ENCODE measurements at places on chromosomes 12 and 14.
A peak's percentile ranks its signal among the peaks of the same experiment; 100 is the strongest.

DNA sequence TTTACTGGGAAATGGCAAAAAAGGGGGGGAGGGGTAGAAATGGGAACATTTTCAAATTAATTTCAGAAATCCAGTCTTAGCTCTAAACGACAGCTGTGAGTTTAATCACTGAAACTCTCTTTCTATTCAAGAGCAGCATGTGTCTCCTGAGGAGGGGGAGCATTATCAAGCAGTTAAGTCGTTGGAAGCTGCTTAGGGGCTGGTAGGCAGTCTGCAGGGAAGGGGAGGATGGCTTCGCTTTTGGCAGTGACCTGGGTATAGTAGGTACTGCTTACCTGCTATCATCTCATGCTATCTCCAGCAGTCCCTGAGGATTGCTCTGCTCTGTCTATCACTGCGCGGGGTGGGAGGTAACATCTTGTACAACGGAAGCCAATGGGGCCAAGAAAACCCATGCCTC lies 567.4 kb downstream of the NRXN3 start:
- no peak for DNase-seq

DNA sequence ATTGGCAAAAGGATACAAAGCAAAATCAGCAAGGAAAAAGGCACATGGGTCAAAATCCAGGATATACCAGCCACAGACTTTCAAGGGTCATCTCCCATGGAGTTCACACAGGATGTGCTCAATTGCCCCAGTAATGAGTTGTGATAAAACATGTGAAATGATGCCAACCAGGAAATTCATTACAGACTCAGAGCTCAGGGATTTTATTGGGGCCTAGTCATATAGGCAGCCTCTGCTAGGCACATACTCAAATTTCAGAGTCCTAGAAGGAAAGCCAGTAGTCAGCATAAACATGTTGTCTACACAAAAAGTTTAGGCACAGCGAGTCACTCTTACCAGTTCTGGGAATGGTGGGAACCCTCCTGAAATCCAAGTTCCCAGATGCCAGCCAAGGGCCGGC lies 64.4 kb upstream of the OSBPL8 start:
- DNase-seq = no peak

DNA sequence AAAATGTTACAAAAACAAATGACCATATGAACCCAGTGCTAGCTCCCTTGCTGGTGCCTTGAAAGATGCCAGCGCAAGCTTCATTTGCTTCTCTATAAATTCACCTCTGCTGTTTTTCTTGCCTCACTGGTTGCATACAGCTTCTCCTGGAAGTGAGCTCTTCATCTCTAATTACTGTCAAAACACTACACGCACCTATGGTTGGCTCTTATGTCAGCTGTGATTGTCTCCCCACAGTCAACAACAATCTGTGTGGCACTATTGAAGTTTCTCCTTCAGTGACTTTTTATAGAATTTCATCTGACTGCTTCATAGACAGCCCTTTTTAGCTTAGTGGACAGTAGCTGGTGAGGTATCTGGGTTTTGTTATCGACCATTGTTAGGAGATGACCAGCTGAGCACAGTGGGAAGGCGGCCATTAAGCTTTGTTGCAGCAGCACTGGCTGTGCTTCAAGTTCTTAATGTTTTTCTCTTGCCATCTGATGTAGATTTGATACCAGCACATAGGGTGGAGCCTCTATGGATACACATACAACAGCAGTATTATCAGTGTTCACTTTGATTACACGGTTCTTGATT lies 131.8 kb downstream of the KITLG start:
- DNase-seq = no peak

GRCh38 chr12:75814851-75815754 lies 216.5 kb downstream of the PHLDA1 start:
- no peak for DNase-seq

GRCh38 chr12:65004270-65004669 lies 116.8 kb downstream of the WIF1 start:
- no peak for DNase-seq

DNA sequence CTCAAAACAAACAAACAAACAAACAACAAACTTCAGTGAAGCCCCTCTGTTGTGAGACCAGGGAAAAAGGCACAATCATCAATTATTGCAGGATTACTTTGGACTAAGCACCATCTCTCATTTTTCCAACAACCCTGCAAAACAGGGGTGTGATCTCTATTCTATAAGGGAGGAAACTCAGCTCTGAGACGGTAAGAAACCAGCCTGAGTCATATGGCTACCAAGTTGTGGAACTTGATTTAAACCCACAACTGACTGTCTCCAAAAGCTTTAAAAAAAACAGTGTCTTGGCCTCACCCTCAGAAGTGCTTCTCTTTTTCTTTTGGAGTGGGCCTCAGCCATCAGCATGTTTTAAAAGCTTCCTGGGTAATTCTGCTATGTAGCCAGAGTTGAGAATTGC lies 49.8 kb downstream of the RIN3 start:
- no peak for DNase-seq

DNA sequence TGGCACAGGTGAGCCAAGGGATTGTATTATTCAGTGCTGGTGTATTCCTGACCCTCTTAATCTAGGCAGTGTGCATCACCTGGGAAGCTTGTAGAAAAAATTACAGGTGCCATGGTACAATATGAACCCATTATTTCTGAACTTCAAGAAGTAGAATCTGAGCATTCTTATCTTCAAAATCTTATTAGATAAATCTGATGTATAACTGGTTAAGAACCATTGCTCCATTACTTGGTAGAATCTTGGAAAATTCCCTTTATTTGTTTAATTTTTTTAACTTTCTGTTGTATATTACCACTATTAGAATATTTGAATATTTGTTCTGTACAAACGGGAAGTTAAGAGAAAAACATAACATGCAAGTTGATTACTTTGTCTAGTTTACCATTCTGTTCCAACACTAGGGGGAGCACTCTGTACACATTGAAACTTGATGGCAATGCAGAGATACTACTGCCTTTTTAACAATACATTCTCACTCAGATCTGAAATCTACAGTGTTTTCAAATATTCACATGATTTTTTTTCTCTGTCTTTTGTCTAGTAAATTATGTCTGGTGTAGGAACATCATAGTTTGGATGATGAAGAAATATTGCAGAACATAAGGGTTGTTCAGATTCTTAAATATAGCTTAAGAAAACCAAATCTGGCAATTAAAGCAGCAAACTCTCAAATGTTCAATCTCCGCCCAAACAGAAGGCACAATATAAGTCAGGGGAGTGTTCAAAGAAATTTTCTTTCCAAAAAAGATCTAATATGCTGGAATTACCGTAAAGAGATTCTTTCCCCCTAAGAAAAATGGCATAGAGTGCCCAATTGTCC lies 196.6 kb downstream of the PCNX1 start:
- peak; percentile 23 for DNase-seq

GRCh38 chr14:102882226-102882906 lies 40.1 kb upstream of the AMN start:
- no peak for DNase-seq

DNA sequence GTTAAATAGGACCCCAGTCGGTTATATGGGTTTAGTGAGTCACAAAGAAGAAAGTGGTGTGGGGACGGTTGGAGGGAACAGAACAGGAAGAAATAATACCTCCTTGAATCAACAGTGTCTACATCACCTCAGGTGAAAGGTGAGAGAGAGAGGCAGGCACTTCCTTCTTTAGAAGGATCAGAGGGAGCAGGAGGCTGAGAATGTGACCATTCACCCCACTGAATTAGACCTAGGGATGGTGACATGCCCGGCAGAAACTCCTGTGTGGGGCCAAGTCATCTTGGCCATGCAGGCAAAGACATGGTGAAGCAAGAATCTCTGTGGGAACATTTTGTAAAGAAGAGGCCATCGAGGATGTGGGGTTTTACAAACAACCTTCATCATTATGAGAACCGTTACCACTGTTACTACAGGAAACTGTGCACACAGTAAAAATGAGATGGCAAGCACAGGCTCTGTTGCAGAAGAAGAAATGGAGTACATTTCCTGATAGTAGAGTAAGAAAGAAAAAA lies 1196.9 kb downstream of the VRK1 start:
- DNase-seq = no peak

GRCh38 chr12:22014041-22014782 lies 31.8 kb upstream of the CMAS start:
- no peak for DNase-seq

- DNase-seq = no peak
Measured at GRCh38 chr12:31742891-31743290, 14.1 kb upstream of the AMN1 start.

GRCh38 chr12:29599381-29599780 lies 101.9 kb upstream of the OVCH1 start:
- no peak for DNase-seq

DNA sequence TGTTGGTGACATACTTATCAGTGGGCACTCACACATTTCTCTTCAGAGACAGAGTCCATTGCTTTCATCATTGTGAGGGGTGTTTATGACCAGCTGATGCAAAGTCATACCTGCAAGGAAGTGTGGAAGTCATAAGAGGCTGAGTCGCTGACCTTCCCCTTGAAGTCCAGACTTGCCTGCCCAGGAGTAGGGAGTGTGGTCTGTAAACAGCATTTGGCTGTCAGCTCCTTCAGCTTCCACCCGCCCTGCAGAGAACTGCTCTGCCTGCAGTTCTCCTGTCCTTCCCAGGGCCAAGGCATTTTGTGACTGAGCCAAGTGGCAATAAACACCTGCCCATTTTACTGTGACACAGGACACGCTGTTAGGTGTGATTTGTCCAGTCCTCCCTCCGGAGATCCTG lies 801.3 kb downstream of the BCL11B start:
- DNase-seq = no peak

DNA sequence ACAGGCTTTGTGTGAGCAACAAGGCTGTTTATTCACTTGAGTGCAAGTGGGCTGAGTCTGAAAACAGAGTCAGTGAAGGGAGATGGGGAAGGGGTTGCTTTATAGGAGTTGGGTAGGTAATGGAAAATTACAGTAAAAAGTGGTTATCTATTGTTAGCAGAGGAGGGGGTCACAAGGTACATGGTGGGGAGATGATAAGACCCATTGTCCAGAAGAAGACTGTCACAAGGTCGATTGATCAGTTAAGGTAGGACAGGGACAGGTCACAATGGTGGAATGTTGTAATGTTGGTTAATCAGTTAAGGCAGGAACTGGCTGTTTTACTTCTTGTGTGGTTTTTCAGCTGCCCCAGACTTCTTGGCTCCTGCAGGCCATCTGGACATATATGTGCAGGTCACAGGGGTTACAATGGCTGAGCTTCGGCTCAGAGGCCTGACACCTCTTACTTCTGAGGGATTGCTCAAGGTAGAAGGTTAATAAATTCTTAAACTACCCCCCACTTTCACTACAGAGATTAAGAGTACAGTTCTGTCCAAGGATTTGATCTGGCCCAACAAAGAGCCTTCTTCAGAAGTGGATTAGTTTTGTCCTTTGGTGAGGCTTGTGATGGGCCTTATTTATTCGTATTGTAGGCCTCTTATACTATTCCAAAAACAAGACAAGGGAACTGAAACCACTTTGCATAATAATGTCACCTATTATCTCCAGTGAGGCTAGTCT lies 13.8 kb upstream of the DHRS4 start:
- no peak for DNase-seq

GRCh38 chr12:124453419-124454351 lies 113.7 kb downstream of the NCOR2 start:
- DNase-seq = no peak

DNA sequence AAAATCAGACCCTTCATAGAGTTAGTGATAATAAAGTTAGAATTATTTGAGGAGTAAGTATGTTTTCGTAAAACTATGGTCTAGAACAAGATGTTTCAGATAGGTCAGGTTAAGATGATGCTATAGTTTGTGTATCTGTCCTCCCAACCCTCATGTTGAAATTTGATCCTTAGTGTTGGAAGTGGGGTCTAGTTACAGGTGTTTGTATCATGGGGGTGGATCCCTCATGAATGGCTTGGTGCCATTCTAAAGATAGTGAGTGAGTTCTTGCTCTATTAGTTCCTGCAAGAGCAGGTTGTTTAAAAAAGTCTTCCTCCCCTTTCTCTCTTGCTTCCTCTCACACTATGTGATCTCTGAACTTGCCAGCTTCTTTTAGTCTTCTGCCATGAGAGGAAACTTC lies 707.3 kb upstream of the FOXG1 start:
- DNase-seq = no peak
